NCI-H1417 (cell line): ENCODE measurements at places on chromosomes 5 and 9.

DNA sequence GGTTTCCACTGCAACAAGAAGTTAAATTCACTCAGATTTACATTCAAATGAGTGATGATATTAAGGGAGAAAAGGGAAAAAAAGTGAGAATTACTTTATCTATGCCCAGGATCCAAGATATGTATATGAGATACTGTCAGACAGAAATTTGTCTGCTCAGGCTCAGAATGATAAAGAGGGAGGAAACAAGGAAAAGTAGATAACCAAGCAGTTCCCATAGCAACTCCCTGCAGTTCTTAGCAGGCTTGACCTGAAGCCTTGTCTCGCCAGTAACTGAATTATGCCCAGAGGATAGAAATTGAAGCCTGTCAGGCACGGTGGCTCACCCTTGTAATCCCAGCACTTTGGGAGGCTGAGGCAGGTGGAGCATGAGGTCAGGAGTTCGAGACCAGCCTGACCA is 304.4 kb downstream of the TLE1 start:
- no peak for DNase-seq

DNA sequence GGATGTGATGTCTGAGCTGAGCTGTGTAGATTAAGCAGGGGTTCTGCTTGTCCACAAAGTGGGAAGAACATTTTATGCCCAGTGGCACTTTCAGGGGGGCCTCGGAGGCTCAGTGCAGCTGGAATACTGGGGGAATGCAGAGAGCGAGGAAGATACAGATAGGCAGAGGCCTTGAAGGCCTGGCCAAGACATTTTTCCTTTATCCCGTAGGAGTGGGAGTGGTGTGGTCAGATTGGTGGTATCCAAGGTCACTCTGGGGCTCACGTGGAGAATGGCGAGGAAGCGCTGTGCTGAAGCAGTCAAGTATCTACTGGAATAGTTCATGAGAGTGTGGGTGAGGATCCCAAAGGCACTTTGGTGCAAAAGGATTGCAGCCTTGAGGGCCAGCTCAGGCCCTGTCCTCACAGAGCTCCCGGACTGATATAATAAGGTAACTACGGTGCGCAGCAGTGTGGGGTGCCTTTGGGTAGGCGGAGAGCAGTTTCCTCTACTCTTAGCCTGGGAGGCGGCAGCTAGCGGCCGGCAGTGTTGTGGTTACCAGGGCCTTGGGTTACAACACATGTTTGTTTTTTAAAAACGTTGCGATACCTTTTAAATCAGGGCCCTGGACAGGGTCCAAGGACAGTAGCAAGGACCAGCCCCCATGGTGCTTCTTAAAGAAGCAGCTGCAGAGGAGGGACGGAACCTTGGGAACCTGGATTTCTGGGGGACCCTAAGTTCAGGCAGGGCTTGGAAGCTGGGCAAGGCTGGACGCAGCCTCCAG is 10.8 kb upstream of the CCDC69 start:
- DNase-seq = no peak

- DNase-seq = no peak
Observed at GRCh38 chr9:103627731-103628130, 466.4 kb upstream of the SMC2 start.

GRCh38 chr5:38422622-38423021 is 133.8 kb downstream of the LIFR start:
- no peak for DNase-seq

GRCh38 chr5:141488591-141489561 is at the start of gene PCDHGC5:
Gene PCDHGC5, plus strand, starts transcription at chr5:141489081. Its CDS starts 160 bp downstream, at chr5:141489241.
- no peak for DNase-seq

GRCh38 chr5:149893403-149893931 is 51.1 kb downstream of the PDE6A start:
- no peak for DNase-seq
